GM12878 (cell line): ENCODE measurements at places on chromosomes 12 and 14.

- DNase-seq, result no peak
Observed at GRCh38 chr12:11534064-11534463, 115.4 kb upstream of the ETV6 start.

- DNase-seq, result no peak
Observed at GRCh38 chr12:53941187-53941586, 2.6 kb downstream of the HOXC13 start.

- peak; percentile 98 for DNase-seq
Observed at GRCh38 chr12:92403210-92404175, 257.8 kb upstream of the BTG1 start.

GRCh38 chr12:82414926-82415325 lies 56.6 kb downstream of the METTL25 start:
- DNase-seq, result no peak

- no peak for DNase-seq
Observed at GRCh38 chr12:6534945-6535696, 804 bp downstream of the GAPDH start.

- DNase-seq, result no peak
Observed at GRCh38 chr14:79432640-79433039, 778.7 kb downstream of the DIO2 start.

DNA sequence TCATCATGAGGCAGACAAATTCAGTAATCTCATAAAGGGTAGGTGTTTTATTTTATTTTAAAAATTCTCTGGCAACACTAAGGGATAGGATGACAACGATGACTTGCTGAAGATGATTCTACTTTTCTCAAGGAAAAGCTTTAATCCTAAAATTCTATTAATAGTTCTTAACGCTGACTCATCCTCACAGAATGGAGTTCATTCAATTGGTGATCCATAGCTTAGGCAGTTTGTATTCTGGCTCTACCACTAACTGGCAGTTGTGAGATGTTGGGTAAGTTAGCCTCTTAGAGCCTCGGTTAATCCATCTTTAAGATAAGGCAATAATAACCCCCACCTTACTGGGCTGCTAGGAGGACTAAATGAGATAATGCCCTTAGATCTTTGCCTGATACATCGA lies 116.3 kb downstream of the RTN1 start:
- no peak for DNase-seq

DNA sequence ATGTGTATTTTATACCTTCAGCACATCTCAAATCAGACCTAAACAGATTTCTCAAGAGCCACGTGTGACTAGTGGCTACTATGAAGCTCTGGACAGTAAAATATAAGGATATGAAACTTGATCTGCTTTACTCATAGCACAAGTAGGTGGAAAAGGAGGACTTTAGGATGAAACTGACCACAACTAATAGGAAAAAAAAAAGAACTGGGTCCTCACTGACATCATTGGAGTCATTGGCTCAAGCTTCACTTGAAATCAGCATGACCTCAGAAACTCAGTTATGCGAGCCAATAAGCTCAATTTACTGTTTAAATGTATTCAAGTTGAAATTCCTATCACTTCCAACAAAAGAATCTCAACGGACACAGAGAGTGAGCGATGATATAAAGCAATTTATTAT lies 34.1 kb upstream of the CIT start:
- DNase-seq, result no peak

DNA sequence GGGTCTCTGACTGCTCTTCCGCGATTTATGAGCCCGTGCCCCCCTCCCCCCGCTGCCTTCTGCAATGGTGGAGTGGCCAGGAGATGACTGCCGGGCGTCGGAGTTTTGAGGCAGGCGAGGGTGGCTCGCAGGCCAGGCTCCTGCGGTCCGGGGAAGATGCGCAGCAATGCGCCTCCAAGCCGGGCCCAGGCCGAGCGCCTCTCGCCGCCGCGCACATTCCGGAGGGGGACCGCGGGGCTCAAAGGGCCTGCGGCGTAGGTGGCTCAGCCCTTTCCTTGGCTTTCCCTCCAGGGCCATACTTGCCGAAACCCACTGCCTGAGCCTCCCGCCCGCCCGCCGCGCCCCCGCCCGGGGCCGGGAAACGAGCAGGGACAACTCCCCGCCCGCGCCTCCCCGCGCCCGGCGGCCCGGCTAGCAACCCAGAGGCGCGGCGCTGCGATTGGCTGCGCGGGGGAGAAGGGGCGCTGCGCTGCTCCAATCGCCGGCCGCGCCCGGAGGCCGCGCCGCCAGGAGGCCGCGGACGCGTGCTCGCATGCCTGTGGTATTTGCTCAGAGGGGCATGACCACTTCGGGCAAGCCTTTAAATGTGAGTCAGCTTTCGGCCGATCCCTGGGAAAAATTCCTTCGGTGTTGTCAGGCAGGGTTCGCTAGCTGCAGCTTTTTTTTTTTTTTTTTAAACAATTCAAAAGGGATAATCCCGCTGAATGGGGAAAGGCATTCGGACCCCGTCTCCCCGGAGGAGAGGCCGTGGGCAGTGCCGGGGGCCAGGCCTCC lies 157.9 kb upstream of the PARP11 start:
- no peak for DNase-seq

- no peak for DNase-seq
Observed at GRCh38 chr14:21840765-21841164, 167.1 kb upstream of the OR4E1 start.

GRCh38 chr14:34693228-34693939 lies 21.0 kb downstream of the CFL2 start:
- DNase-seq, result no peak

DNA sequence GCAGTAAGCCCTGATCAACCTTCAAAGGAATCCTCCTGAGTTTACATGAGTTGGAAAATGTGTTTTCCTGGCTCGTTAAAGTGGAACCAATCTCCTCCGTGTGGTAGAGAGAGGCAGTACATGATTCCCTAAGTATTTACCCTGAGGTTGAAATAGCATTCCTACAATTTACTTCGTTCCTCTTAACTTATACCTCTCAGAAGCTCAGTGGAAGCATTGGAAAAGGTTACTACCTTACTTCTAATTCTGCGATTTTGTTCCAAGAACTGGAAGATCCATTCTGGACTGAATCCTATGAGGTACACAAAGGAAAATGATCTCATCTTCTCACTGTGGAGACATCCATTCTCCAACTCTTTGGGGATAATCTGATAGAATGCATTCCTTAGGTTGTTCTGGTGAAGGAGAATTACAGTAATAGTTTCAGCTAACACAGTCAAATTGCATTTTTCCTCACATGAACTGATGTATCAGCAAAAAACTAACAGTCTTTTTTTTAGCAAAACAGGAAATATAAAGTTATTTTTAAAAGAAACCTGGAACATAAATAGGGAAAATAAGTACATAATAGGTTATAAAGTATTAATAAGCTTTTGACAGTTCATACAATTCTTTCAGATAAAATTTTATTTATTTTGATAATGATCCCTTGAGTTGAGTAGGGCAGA lies 475.6 kb downstream of the PDZRN4 start:
- DNase-seq, result no peak

DNA sequence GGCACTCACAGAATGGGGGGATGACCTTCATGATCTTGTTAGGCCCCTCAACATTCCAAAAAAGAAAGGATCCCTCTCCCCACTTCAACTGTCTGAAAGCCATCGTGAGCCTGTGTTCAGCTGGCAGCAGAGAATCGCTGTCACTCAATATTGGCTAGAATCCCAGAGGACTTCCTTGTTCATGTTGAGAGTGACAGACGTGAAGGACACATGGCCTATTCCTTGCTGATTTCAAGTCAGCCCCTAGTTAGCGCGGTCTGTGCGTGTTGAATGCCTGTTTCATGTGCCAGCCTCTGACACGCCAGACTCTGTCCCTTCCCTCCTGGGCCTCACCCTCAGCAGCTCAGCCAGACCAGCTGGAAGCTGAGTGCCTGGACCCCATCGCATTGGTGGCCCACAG lies 43.1 kb downstream of the DNAH10 start:
- no peak for DNase-seq

- DNase-seq, result no peak
Observed at GRCh38 chr14:93322929-93323599, 9.8 kb downstream of the BTBD7 start.

GRCh38 chr12:45165284-45165683 lies 50.6 kb upstream of the ANO6 start:
- no peak for DNase-seq

GRCh38 chr12:54286042-54287030 lies 5.8 kb downstream of the HNRNPA1 start:
- no peak for DNase-seq

DNA sequence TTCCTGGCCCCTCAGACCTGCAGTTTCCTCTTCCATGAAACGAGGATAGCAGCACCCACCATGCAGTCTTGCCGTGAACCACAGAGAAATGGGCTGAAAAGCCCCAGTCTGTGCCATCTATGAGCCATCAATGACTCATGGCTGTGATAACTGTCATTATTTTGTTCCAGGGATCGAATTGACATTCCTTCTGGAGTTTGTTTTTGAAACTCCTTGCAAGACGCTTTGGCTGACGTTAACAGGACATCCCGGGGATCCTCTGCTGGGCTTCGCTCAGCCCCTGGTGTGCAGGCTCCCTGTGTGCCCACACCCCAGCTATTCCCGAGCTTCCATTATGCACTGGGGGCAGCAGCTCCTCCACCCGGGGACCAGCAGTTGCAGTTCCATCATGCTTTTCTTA lies 33.8 kb downstream of the MMAB start:
- DNase-seq, result no peak

DNA sequence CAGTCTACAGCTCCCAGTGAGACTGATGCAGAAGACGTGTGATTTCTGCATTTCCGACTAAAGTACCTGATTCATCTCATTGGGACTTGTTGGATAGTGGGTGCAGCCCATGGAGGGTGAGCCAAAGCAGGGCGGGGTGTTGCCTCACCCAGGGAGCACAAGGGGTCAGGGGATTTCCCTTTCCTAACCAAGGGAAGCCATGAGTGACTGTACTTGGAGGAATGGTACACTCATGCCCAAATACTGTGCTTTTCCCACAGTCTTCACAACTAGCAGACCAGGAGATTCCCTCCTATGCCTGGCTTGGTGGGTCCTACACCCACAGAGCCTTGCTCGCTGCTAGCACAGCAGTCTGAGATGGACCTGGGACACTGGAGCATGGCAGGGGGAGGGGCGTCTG lies 21.0 kb upstream of the ABCC9 start:
- DNase-seq, result no peak

DNA sequence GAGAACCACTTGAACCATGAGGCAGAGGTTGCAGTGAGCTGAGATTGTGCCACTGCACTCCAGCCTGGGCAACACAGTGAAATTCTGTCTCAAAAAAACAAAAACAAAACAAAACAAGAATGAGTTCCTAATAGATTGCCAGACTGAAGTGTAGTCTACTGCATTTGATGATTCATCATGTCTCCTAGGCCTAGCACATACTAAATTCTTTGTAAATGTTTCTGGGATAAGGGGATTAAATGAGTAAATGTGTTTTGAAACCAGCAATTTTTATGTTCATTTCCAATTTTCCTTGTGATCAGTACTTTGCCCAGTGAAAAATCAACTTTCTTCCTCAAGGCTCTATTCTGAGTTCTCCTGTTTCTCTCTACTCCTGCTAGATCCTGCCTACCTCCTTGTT lies 2.9 kb upstream of the DYRK2 start:
- no peak for DNase-seq

GRCh38 chr12:28993720-28994119 lies 155.4 kb upstream of the FAR2 start:
- DNase-seq, result no peak

GRCh38 chr14:29320286-29320685 lies 553.7 kb downstream of the FOXG1 start:
- no peak for DNase-seq

- no peak for DNase-seq
Observed at GRCh38 chr12:104734541-104735095, 223.5 kb downstream of the SLC41A2 start.

GRCh38 chr14:21669284-21669683 lies 4.3 kb downstream of the OR4E1 start:
- DNase-seq, result no peak

- no peak for DNase-seq
Observed at GRCh38 chr14:103503296-103503695, 19.3 kb downstream of the CKB start.

- DNase-seq, result no peak
Observed at GRCh38 chr12:76199808-76200207, 115.3 kb upstream of the NAP1L1 start.

DNA sequence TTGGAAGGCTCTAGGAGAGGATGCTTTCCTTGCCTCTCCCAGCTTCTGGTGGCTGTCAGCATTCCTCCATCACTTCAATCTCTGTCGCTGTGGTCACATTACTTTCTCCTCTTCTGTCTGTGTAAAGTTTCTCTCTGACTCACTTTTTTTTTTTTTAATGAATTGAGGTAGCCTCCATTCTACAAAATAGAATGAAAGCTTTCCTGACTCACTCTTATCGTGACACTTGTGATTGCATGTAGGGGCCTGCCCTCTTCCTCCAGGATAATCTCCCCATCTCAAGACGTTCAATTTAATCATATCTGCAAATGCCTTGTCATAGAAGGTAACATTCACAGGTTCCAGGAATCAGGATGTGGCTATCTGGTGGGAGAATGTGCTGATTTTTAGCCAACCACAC lies 153.5 kb upstream of the HMGA2 start:
- no peak for DNase-seq

DNA sequence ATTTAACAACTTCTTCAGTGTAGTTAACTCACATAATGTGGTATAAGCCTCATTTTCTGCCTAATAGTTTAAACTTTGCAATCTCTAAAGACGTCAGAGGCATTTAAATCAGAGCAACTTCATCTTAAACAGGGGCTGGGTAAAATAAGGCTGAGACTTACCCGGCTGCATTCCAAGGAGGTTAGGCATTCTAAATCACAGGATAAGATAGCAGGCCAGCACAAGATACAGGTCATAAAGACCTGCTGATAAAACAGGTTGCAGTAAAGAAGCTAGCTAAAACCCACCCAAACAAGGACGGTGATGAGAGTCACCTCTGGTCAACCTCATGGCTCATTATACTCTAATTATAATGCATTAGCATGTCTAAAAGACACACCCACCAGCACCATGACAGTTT lies 115.6 kb upstream of the PKP2 start:
- DNase-seq, result no peak

- DNase-seq, result peak; percentile 68
Observed at GRCh38 chr12:112183141-112184021, 58.0 kb downstream of the TRAFD1 start.

- DNase-seq, result no peak
Observed at GRCh38 chr14:54138024-54138353, 181.4 kb upstream of the BMP4 start.

DNA sequence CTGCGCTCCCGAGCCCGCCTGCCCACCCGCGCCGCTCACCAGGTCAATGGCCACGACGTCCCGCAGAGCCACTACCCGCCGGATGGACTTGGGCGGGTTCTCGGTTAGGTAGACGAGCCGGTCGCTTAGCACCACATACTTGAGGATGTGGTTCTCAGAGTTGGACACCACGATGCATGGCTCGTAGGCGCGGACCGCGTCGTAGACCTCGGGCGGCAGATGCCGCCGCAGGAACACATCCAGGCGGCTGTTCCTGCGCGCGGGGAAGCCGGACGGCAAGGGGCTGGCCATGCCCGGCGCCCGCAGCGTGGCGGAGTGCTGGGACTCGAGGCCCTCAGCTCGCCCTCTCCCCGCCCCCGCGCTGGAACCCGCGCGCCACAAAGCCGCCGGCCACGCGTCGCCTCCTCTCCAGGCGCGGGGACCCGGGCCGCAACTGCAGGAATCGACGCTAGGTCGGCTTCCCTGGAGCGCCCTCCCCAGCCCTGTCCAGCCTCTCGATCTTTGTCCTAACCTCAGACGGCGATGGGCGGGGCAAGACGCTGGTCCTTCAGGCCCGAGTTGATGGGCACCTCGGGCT lies at the start of gene C12orf56:
Gene C12orf56, minus strand, starts transcription at position 484 of the 577 bp plus-strand sequence. Its CDS starts 193 bp downstream, at position 291.
- no peak for DNase-seq

GRCh38 chr12:131894981-131895639 lies 688 bp downstream of the ULK1 start:
- DNase-seq, result no peak

- no peak for DNase-seq
Observed at GRCh38 chr12:84058136-84058535, 854.5 kb downstream of the SLC6A15 start.
